ENCODE measurements at places on chromosomes 13 and 19. TPM values are rescaled to one million over a fixed set of nuclear protein-coding genes. Genes with fewer than 3 reads are reported as not detected.

PODNL1 gene
- 12.9 TPM for total RNA-seq

LRFN3 gene
- 26.6 TPM for total RNA-seq

FBXO17 gene
- total RNA-seq: 47.4 TPM

ERICH4 gene
- total RNA-seq: not detected

TMEM255B gene
- 4.7 TPM for total RNA-seq

OR7G3 gene
- total RNA-seq: not detected

ZNF888 gene
- total RNA-seq: 0.43 TPM

ZNF730 gene
- not detected for total RNA-seq

ALOX5AP gene
- total RNA-seq: 5.7 TPM

PROZ gene
- total RNA-seq: not detected

GPC5 gene
- total RNA-seq: not detected

ZFP82 gene
- 1.3 TPM for total RNA-seq

SLC8A2 gene
- not detected for total RNA-seq

FPR2 gene
- total RNA-seq: 0.21 TPM

CEACAM20 gene
- total RNA-seq: not detected

RASGRP4 gene
- 0.64 TPM for total RNA-seq

PSMD8 gene
- total RNA-seq: 235 TPM

IFNL1 gene
- not detected for total RNA-seq

FGF14 gene
- not detected for total RNA-seq

SLC25A42 gene
- total RNA-seq: 8.9 TPM

GALP gene
- total RNA-seq: not detected

SHISA7 gene
- total RNA-seq: 0.85 TPM

PNMA8B gene
- total RNA-seq: 15.8 TPM

AMH gene
- not detected for total RNA-seq

KIR3DL1 gene
- not detected for total RNA-seq

GRIN3B gene
- not detected for total RNA-seq

ZNF415 gene
- total RNA-seq: 1.3 TPM

DZIP1 gene
- total RNA-seq: 12.7 TPM

NOVA2 gene
- 11.3 TPM for total RNA-seq

COMP gene
- 5.0 TPM for total RNA-seq

FBXO27 gene
- total RNA-seq: 144 TPM

CLEC11A gene
- not detected for total RNA-seq

MEF2B gene
- not detected for total RNA-seq

PSG7 gene
- not detected for total RNA-seq

OSCAR gene
- 13.6 TPM for total RNA-seq

IGFL2 gene
- not detected for total RNA-seq

RNF225 gene
- total RNA-seq: not detected

SBK3 gene
- not detected for total RNA-seq

FOXA3 gene
- total RNA-seq: not detected

APOC1 gene
- 17.0 TPM for total RNA-seq

ZNF700 gene
- total RNA-seq: 4.4 TPM

MRPL54 gene
- 34.9 TPM for total RNA-seq

SH2D3A gene
- total RNA-seq: not detected

RXFP2 gene
- total RNA-seq: not detected

NLRP12 gene
- not detected for total RNA-seq

ZNF382 gene
- 0.32 TPM for total RNA-seq

Measured in ascending aorta (tissue), 2 donors.